Kasumi-1 (cell line): ENCODE measurements at places on chromosomes 11 and 22.

DNA sequence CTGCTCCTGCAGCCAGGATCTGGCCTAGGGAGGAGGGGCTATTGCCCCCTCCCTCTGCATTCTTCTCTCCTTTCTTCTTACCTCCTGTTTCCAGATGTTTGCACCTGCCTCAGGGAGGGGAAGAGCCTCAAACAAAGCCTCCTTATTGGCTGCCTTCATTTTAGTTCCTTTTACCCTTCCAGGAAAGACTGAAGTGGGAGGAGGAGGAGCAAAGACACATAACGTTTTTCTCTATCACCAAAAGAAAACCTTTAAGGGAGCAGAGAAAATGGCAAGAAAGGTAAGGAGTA, 13.3 kb upstream of the CHRM1 start:
- DNase-seq, result no peak

GRCh38 chr11:43557553-43558110, 122.9 kb upstream of the HSD17B12 start:
- peak; percentile 23 for DNase-seq

GRCh38 chr11:84673753-84674152, 953.4 kb downstream of the DLG2 start:
- DNase-seq, result no peak

GRCh38 chr11:117002639-117003299, 95.5 kb downstream of the SIK3 start:
- no peak for DNase-seq

- DNase-seq, result no peak
Observed at GRCh38 chr11:110991661-110992355, 253.7 kb upstream of the POU2AF2 start.

DNA sequence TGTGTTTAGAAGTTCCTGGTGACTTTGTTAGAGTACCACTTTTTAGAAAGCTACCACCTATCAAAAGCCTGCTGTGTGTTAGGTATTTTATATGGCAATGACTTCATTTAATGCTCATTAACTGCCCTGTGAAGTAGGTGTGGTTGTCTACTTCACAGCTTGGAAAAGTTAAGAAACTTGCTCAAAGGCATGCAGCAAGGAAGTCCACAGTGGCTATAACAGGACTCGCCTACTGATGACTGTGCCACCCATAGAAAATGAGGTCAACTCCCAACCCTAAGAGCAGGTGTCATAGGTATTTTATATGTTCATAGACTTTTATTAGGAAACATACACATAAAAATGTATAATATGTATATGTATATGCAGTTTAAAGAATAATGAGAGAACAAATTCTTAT, 125.2 kb upstream of the PAX6 start:
- no peak for DNase-seq

DNA sequence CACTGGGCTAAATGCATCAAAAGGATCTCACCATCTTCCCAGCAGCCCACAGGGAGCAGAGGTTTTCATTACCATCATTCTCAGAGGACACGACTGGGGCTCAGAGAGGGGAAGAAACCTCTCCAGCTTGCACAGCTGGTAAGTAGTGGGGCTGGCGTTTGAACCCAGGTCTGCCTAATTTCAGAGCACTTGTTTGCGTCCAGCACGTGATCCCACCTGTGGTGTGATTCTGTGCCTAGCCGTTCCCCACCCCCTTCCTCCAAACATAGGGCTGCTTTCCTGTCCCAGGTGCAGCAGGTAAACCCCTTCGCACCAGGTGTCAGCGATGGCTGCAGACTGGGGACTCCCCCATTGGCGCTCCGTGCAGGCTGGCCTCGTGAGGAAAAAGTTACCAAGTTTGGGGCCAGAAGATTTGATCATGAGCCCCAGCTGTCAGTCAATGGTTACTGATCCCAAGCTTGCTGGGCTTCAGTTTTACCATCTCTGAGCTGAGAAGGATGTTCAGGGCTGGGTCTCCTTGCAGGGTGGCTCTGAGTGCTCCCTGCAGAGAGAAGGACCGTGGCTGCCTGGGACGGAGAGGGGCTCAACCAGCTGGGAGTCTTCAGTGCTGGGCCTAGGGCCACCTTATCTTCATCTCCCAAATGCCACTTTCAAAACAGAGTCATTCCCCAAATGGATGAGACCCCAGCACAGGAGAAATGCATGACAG, 445.6 kb downstream of the TBC1D22A start:
- DNase-seq, result no peak

- no peak for DNase-seq
Observed at GRCh38 chr11:120527111-120527761, 15.7 kb downstream of the GRIK4 start.

DNA sequence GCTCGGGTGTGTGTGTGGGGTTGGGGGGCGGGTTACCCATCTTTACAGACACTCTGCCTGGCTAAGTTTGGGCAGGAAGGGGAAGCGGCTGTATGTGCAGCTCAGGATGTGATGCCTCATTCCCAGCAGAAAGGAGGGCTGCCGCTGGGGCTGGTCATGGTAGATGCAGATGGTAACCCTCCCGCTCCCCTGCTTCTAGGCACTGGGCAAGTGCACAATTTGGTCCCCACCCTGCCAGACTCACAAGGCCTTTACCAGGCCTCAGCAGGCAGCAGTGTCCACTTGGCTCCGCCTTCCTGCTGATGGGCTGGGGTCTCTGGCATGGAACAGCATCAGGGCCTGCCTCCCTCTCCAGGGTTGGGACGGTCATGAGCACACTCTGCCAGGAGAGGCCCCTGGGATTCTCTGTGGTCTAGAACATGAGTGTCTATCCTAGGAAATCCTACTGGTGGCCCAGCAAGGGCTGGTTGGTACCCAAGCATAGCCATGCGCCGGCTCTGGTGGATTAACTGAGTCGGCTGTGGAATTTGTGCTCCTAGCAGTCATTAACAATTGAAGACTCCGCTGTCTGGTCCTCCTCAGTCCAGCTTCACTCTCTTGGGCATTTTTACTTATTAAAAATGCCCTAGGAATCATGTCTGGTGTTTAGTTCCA, 4.2 kb downstream of the LMO1 start:
- DNase-seq, result peak; percentile 50

- peak; percentile 79 for DNase-seq
Observed at GRCh38 chr11:46237248-46238077, 40.0 kb upstream of the CREB3L1 start.

DNA sequence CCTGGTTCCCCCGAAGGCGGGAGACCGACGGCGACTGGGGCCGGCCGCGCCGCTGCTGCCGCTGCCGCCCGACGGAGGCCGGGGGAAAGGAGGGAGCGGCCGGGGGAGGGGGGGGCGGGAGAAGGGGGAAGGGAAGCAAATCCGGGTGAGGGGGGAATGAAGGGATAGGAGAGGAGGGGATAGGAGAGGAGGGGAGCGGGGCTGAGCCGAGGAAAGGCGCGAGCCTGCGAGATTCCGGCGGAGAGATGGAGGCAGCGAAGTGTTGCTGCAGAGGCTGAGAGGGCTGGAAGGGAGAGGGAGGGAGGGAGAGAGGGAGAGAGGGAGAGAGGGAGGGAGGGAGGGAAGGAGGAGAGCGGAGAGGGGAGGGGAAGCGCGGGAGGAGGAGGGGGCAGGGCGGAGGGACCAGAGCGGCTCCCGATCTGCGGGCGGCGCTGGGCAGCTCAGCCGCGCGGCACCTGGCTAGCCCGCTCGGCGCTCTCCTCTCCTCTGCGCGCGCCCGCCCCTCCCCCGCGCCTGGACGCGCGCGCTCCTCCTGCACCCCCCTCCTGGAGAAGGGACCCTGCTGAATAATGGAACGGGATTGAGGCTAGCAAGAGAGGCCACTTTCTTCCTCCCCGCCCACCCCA, 52.3 kb downstream of the SLC22A12 start:
- DNase-seq, result peak; percentile 22

DNA sequence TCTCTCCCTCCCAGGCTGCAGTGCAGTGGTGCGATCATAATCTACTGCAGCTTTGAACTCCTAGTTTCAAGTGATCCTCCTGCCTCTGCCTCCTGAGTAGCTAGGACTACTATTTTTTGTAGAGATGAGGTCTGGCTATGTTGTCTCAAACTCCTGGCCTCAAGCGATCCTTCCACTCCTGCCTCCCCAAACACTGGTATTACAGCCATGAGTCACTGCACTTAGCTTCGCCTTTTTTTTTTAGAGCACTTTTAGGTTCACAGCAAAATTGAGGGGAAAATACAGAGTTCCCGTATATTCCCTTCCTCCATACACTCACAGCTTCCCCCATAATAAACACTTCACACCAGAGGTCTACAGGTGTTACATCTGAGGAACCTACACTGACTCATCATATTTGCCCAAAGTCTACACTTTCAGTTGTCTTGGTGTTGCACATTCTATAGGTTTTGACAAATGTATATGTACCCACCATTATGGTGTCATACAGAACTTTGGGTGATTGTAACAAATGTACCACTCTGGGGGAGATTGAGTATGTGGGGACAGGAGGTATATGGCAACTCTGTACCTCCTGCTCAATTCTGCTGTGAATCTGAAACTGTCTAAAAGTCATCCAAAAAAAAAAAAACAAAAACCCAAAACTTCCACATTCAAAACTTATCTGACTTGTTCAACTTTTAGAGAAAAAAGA, 11.3 kb upstream of the SLC37A4 start:
- DNase-seq, result no peak

GRCh38 chr11:44268614-44269080, 41.3 kb downstream of the ALX4 start:
- no peak for DNase-seq

- DNase-seq, result no peak
Observed at GRCh38 chr11:94455861-94456260, 37.8 kb downstream of the MRE11 start.

DNA sequence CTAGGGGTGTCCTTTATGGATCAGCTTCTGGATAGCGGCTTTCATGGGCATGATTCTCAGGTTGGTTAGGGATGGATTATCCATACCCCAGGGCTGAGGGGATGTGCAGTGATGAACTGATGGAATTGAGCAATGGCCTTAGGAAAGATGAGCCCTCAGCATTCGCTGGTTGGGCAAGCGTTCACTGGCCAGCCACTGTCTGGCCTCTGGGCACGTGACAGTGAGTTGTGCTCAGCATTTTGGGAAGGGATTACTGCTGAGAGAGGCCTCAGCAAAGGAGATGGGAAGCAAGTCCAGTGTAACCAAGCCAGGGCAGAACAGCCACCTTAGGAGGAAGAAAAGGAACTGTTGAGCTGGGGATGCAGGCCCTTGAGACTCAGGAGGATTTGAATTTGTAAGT, 17.4 kb downstream of the UBASH3B start:
- no peak for DNase-seq

DNA sequence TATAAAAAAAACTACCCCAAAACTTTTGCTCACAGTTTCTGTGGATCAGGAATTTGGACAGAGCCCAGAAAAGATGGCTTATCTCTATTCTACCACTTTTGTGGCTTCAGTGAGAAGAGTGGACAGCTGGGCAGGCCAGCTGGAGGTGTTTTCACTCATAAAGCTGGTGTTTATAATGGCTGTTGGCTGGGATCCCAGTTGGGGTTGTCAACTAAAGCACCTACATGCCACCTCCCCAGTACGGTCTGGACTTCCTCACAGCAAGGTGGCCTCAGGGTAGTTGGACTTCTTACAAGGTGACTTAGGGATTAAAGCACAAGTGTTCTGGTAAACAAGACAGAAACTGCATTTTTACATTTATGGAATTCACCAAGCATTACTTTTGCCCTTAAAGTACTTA, 171.0 kb downstream of the NELL1 start:
- DNase-seq, result no peak

DNA sequence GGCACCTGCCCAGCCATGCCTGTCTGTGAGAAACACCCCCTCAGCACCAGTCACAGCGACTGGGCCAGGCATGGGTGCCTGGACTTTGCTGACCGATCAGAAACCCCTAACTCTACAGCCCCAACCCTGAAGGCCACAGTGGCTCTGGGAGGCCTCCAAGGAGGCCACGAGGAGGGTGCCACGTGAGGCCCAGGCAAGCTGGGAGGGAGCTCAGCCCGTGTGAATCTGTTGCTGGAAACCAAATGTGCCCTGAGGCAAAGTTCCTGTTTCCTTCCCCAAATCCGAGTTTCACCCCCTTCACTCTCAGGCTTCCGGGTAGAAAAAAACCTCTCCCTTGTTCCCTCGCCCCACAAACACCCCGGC, 1.3 kb downstream of the UNC93B1 start:
- peak; percentile 72 for DNase-seq

GRCh38 chr11:6480299-6480914, 724 bp downstream of the ARFIP2 start:
- no peak for DNase-seq

DNA sequence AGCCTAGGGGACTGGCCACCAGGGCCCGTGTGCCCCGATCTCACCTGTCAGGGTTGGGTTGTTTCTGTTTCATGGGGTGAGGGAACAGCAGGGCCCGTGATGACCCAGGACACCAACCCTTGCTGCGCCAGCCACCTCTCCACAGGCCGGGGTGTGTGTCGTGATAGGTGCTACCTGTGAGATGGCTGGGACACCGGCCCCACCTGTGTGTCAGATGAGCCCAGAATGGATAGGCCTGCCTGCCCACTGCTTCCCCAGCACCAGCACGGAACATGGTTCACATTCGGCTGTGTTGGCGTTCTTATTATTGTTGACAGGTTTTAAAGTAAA, 7.1 kb downstream of the CLDN5 start:
- no peak for DNase-seq

DNA sequence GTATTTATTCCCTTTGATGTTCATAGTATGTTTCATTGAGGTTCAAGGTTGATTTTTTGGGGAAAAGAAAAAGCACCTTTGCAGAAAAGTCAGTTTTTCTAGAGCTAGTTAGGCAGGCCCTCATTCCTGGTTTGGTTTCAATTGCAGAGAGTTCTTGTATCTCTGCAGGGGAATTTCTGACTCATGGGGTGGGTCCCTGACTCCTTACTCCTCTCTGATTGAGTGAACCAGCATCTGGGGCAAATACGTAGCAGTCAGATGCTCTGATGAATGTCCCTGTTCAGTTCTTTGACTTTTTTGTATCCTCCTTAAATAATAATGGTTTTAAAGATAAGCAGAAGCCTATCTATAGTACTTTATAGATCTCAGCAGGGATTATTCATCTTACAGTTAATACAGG, 7.7 kb upstream of the NCR3LG1 start:
- DNase-seq, result no peak

GRCh38 chr11:11710556-11710955, 88.8 kb upstream of the GALNT18 start:
- DNase-seq, result no peak

DNA sequence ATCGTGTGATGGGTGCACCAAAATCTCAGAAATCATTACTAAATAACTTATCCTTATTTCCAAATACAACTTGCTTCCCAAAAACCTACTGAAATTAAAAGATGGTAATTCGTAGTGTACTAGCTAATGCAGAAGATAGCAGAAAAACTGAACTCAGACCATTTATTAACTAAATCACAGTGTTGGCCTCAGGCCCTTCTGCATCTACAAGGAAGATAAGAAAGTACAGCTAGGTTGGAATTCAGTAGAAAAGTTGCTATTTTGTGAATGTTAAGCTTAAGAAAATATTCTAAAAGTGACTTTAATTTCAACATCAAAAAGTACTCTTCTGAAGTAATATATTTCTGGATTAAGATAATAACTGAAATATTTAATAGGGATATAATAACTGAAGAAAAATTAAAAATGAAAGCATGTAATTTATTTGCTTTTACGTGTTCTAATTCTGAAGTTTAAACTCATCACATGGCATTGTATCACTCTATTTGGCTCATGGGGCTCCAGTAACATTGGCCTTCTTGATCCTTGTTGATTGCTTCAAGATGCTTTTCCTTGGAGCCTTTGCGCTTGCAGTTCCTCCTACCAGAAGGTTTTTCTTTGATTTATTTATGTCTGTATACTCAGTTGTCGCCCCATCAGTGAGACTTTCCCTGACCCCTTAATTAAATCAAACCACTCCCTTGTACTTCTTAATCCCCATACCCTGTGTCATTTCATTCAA, 847.9 kb upstream of the ANO3 start:
- no peak for DNase-seq
